ENCODE measurements at places on chromosomes 4 and X.

DNA sequence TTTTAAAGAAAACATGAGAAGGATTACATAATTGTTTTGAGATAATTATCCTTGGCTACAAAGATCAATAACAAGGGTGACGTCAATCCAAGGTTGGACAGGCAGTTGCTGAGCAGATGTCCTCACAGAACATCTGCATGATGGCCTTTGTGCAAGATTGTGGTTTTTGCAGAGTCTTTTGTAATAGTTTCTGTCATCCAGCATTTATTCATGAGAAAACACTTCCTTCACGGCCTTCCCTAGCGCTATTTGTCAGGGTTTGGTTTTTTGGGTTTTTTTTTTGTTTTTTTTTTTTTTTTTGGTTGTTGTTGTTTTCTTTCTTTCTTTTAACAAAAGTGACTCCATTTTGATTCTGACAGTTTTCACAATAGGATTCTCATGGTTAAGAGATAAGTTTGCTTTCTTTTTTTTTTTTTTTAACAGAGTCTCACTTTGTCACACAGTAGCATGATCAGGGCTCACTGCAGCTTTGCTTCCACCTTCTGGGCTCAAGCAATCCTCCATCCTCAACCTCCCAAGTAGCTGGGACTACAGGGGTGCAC, 31.5 kb upstream of the ELF2 start:
- no peak for DNase-seq

- no peak for DNase-seq
Measured at GRCh38 chr4:121614101-121614500, 82.7 kb downstream of the ANXA5 start.

GRCh38 chr4:138789796-138790195, 225.8 kb upstream of the NOCT start:
- no peak for DNase-seq

GRCh38 chr4:38343608-38344007, 320.4 kb upstream of the KLF3 start:
- DNase-seq: no peak

DNA sequence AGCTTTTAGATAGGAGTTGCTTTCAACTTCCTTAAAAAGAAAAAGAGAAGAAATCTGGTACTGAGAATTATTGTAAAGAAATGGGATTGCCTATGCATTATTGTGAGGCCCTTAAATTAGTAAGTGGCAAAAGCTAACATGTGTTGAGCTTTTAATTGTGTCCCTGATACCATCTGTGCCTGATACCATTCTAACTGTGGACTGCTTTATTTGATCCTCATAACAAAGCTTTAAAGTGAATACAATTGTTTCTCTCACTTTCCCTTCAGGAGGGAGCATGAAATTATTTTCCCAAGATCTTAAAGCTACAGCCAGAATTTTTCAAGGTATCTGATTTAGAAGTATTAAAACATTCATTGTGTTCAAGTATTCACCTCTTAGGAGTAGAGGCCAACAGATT, 9.9 kb downstream of the KCTD8 start:
- no peak for DNase-seq

DNA sequence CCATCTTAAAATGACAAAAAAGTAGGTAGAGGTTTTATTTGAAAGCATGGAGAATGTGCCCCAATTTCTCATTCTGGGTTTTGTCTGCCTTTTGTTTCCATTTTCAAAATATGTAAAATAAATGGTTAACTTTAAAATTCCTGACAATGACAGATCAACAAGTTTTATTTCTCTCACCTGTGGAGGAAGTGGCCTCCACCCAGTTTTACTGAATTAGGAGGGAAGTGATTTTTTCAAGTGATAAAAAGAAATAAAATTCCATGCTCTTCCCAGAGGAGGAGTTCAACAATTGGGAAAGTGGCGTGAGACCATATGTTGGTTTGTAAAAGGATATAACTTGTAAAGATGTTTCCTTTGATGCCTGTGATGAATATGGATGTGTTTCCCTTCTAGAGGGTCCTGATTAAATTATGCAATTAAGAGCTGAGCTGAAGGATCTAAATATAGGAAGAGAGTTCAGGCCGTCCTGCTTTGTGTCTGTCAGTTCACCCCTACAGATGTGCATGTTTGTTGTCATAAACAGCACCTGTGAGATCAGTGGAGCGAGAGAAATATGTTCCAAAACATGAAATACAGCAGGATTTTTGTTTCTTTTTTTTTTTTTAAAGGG, 19.5 kb downstream of the SMAD1 start:
- DNase-seq: no peak

DNA sequence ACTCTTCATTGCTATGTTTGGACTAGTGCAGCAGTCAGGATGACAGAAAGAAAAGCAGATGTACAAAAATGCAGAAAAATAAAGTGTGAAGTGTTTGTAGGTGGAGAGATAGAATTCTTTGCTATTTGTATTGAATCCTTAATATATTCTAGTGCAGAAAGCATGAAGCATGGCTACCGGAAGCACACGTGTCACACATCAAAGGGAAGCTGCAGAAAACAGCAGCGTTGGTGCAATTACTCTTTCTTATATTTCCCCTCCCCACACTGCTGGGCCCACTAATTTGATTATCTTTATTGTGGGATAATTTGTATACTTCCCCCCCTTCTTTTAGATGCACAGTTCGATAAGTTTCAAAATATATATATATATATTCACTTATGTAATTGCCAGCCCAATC, 35.9 kb upstream of the TAPT1 start:
- no peak for DNase-seq

GRCh38 chr4:150973626-150974251, 41.3 kb downstream of the LRBA start:
- DNase-seq: no peak

DNA sequence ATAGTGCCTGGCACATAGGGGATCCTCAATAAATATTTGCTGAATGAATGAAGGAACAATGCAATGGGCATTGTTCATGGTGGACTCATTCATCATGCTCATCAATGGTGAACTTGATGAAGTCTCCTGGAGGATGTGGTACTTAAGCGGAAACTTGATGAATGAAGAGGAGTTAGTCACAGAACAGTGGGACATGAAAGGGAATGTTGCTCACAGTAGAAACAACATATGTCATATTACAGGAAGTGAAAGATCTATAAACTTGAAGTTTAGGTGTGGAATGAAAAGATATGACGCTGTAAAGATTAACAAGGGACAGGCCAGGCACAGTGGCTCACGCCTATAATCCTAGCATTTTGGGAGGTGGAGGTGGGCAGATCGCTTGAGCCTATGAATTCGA, 224.1 kb downstream of the PPP3CA start:
- no peak for DNase-seq

DNA sequence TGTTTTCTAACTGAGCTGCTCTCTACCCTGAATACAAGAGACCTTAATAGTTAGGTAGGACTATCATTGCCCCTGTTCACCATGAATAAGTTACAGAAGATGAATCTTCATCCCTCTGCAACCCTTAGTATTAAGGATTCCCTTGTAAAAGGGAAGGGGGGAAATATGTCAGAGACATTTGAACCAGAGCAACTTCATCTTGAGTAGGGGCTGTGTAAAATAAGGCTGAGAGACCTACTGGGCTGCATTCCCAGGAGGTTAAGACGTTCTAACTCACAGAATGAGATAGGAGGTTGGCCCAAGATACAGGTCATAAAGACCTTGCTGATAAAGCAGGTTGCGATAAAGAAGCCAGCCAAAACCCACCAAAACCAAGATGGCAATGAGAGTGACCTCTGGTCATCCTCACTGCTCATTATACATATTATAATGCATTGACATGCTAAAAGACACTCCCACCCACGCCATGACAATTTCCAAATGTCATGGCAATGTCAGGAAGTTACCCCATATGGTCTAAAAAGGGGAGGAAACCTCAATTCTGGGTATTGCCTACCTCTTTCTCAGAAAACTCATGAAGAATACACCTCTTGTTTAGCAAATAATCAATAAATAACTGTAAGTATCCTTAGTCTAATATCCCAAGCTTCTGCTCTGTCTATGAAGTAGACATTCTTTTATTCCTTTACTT, 19.5 kb upstream of the TMPRSS11B start:
- DNase-seq: no peak

GRCh38 chr4:178333355-178333754, 891.1 kb upstream of the AGA start:
- no peak for DNase-seq

DNA sequence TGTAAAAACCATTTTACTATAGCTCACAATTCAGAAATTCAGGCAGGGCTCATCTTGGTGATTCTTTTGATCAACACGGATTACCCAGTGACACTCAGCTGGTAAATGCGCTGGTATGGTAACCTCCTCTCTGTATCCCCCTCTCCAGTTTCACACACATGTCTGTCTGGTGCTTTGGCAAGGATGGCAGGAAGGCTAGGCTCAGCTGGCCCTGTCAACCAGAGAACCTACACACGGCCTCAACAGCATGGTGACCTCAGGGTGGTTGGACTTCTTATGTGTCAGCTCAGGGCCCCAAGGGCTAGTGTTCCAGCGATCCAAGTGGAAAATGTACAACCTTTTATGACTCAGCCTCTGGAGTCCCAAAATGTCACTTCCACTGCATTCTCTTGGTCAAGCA, 55.7 kb upstream of the EOLA2 start:
- no peak for DNase-seq

DNA sequence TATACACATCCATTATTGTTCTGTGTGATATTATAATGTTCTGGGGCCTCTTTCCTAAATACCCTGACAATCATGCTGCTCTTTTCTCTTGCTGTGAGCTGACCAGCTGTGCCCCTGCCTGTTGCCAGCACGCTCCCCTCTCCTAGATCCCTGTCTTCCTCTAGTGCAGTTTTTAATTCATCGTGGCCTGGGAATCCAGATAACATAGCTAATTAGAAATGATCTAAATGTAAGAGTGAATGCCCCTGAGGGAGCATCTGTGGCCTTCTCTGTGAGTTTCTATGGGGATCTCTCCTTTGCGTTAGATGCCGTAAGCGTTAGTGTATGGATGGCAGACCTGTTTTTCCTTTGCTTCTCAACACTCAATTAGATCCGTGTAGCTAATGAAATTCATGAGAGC, 434.3 kb downstream of the SPRY1 start:
- no peak for DNase-seq

DNA sequence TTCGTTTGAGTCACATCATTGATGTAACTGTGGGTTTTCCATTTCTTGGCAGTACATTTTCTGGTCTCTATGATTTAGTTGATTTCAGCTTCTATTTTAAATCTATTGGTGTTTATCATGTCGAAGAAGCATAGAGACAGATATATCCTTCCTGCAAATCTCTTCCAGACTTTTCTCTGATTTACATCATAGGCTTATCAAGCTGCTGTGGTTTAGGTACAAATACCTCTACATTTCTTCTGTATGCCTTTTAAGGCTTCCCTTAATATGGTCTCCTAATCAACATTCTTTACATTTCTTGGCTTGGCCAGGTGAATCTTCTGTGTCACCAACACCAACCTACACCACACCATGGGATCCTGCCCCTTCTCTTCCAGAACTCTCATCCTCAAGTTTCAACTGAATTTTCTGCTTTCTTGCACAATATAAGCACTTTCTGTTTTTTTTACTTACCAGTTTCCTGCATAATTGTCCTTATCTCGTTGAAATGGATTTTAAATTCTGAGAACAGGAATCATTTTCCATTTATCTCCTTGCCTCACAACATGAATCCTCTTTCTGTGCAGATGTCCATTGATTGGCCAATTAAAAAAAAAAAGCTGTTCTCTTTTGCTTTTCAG, 626.9 kb downstream of the ANKRD50 start:
- no peak for DNase-seq

GRCh38 chr4:54101190-54102041, 1.5 kb downstream of the GSX2 start:
- DNase-seq: no peak

DNA sequence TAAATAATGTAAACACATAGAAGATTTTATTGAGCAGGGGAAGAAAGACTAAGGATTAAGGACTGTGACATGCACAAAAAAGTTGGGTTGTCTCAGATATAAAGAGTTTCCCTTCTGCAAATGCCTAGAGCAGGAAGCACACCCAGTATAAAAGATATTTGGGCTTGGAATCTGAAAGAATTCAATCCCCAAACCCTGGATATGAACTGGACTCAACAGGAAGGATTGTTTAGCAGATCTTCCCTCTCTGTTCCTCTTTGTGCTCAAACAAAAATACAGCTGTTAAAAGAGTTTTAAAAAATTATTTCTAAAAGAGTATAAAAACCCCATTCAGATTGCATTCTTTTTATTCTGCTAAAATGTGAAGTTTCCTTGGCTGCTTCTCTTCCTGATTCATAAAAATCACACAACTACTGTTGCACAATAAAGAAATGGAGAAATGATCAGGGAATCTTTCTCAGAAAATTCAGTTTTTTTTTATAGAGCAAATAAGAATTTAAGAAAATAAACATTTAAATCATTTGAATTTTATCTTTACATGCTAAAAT, 71.4 kb downstream of the PDLIM5 start:
- DNase-seq: no peak

GRCh38 chrX:113390531-113390930, 549.9 kb upstream of the AMOT start:
- no peak for DNase-seq

DNA sequence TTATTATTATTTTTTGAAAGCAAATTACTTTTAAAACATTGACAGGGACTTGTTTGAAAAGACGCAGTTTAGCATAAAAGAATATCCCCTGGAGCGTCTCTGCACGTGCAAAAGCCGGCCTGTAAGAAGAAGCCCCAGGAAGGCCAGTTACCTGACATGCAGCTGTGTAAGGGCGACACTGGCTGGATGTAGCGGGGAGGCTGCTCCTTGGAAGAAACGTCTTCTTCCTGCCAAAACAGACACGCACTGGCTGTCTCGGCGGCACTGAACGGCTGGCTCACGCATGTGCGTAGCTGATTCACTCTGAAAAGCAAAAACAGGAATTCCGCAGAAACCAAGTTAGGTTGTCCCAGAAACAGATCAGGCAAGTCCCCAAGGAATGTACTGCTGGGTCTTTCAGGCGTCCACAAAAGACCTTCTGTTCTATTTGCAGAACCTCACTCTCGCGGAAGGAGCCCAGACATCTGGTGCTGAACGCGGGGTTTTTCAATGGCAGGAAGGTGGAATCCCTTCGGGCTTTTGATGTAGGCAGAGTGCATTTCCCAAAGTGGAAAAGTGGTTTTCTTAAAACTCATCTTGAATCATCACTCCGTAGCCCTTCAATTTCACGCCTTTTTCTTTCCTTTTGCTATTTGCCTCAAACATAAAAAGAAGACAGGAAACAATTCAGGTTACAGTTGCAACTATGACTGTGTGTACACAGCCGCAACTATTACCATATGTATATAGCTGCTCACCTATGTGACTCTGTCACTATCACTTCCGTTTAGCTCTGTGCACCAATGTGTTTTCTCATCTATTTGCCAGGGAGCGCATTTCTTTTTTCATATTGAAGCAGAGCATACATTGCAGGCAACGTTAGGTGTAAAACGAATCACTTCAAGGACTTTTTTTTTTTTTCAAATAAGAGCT, 38.1 kb upstream of the ARSH start:
- DNase-seq: no peak

- DNase-seq: no peak
Measured at GRCh38 chrX:140804292-140804691, 94.7 kb downstream of the LINC00632 start.

- DNase-seq: no peak
Measured at GRCh38 chr4:11739992-11740391, 311.3 kb upstream of the HS3ST1 start.
